ENCODE measurements at places on chromosomes 2 and 18. TPM values are rescaled to one million over a fixed set of nuclear protein-coding genes. Genes with fewer than 3 reads are reported as not detected.
A peak's percentile ranks its signal among the peaks of the same experiment; 100 is the strongest.

- DNase-seq, result no peak
Measured at GRCh38 chr18:44889111-44889510, 208.4 kb downstream of the SETBP1 start.

DNA sequence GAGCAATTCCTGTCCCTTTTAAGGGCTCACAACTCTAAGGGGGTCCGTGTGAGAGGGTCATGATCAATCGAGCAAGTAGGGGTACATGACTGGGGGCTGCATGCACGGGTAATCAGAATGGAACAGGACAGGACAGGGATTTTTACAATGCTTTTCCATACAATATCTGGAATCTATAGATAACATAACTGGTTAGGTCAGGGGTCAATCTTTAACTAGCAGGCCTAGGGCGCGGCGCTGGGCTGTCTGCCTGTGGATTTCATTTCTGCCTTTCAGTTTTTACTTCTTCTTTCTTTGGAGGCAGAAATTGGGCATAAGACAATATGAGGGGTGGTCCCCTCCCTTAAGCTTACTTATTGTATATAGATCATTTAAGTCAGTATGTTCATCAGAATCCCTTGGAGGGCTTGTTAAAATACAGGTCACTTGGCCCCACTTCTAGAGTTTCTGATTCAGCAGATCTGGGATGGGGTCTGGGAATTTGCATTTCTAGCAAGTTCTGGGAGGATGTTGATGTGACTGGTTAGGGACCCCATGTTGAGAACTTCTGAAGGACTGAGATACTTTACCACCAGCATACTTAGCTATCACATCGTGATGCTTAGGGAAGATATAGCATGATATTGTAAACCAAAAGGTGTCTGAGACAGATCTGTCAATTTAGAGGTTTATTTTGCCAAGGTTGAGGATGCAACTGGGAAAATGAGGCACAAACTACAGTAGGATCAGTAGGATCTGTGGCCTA lies 2.8 kb upstream of the INPP4A start:
- DNase-seq, result no peak

DNA sequence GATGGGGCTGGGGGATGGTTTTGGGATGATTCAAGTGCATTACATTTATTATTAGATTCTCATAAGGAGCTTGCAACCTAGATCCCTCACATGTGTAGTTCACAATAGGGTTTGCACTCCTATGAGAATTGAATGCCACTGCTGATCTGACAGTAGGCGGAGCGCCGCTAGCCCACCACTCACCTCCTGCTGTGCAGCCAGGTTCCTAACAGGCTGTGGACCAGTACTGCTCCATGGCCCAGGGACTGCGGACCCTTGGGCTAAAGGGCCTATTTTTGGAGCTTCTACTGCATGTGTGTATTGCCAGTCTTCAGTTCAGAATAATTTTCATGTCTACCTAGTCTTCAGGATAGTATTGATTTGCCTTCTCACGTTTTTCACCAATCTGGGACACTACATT lies 165.3 kb upstream of the TWIST2 start:
- no peak for DNase-seq

DNA sequence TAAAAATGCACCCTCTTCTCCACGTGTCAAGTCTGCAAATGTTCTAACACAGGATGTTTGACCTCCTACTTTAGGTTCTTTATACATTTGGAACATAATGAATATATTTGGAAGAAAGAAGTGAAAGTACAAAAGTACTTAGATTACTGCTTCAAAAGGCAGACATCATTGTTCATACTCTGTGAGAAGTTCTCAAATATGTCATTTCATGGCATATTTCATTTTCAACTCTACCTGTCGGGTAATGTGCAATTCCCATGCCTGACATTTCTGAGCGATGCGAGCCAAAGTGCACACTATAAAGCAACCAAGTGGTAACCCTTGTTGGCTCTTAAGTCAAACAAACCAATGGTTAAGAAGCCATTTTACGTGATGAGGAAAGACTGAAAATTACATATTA lies 7.0 kb downstream of the BUB1 start:
- no peak for DNase-seq

DNA sequence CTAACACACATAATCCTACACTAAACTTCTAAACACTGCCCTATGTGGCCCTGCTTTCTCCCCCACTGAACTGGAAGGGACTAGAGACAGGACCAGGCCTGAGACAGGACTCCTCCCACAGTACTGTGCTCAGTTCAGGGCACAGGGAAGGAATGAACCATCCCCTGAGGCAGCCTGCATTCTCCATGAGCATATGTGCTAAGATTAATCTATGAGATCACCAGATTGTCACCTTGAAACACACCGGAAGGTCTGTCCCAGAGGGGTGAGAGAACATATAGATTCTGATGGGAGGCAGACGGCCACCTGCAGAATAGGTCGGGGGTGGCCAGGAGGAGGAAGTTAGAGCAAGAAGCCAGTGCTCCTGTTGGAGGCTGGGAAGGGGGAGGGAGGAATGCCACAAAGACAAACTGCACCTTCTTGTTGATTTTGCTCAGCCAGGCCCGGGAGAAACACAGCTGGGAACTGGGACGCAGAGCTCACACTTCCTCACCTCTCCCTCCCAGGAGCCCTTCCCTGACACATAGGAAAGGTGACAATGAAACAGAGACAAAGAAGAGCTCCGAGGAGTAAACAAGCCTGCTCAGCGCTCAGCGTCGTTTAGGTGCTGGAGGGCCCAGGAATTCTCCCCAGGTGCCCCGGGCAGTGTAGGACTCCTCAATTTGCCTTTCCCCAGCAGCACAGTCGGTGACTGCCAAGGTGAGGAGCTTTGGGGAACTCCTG lies 52.1 kb downstream of the ZBTB7C start:
- no peak for DNase-seq

GRCh38 chr2:149741646-149742045 lies 154.1 kb upstream of the MMADHC start:
- DNase-seq, result peak; percentile 95

The CXCR1 gene
- not detected for total RNA-seq

DNA sequence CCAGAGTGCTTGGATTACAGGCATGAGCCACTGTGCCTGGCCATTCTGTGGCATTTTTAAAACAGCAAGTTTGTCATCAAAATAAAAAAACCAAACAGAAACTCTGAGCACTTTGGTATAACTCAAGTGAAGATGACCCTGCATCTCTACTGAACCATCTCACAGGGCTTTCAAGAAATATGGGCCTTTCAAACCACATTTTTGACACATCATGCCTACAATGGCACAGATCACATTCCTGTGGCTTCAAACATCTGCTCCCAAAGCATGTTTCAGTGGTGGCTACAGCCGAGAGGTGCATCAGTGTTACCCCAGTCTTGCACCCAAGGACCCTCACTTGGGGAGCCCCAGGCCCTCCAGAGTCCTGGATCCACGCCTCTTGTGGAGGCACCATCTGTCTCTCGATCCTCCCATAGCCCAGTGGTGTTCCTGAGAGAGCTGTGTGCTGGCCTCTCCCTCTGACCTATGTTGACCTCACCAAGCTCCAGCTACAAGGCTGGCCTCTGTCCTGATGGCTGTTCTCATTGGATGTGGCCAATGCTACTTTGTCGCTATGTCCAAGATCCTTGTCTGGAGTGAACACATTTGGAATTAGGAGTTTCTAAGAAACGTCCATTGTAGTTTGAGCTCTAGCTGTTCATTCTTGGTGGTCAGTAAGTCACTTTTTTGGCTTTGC lies 55.2 kb upstream of the RALBP1 start:
- DNase-seq, result no peak

The KIF1A gene
- total RNA-seq, result 1.4 TPM

The ASXL3 gene
- total RNA-seq, result 0.41 TPM

DNA sequence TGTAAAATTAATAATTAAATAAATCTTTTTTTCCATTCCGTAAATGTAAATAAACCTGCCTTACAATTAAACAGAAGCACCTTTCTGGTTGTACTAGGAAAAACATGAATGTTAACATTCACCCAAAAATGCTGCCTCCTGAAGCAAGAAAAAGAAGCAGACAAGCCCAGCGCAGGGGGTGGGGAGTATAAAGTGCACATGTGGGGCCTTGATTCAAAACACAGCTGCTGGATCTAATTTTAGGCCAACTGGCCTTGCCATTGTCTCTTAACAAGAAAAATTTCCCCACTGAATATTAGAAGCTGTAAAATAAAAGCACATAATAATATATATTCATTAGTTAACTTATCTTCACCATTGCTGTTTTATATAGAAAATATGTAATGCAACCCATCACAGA lies 28.3 kb downstream of the TCF4 start:
- DNase-seq, result no peak

DNA sequence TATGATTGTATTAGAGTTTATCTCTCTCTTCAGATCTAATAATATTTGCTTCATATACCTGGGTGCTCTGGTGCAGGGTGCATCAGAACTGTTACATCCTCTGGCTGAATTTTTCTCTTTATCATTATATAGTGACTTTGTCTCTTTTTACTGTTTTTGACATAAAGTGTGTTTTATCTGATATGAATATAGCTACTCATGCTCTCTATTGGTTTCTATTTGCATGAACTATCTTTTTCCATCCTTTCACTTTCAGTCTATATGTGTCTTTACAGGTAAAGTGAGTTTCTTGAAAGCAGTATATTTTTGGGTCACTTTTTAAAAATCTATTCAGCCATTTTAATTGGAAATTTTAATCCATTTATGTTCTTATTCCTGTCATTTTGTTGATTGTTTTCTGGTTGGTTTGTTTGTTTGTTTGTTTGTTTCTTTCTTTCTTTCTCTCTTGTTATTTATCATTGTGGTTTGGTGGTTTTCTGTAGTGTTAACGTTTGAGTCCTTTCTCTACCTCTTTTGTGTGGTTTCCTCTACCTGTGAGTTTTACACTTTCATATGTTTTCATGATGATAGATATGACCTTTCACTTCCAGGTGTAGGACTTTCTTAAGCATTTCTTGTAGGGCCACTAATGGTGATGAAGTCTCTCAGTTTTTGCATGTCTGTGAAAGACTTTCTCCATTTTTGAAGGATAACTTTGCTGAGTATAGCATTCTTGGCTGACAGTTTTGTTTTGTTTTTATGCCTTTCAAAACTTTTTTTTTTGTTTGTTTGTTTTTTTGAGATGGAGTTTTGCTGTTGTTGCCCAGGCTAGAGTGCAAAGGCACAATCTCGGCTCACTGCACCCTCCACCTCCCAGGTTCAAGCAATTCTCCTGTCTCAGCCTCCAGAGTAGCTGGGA lies 54.9 kb downstream of the CCNT2 start:
- DNase-seq, result no peak

The DSG1 gene
- total RNA-seq, result 0.02 TPM

DNA sequence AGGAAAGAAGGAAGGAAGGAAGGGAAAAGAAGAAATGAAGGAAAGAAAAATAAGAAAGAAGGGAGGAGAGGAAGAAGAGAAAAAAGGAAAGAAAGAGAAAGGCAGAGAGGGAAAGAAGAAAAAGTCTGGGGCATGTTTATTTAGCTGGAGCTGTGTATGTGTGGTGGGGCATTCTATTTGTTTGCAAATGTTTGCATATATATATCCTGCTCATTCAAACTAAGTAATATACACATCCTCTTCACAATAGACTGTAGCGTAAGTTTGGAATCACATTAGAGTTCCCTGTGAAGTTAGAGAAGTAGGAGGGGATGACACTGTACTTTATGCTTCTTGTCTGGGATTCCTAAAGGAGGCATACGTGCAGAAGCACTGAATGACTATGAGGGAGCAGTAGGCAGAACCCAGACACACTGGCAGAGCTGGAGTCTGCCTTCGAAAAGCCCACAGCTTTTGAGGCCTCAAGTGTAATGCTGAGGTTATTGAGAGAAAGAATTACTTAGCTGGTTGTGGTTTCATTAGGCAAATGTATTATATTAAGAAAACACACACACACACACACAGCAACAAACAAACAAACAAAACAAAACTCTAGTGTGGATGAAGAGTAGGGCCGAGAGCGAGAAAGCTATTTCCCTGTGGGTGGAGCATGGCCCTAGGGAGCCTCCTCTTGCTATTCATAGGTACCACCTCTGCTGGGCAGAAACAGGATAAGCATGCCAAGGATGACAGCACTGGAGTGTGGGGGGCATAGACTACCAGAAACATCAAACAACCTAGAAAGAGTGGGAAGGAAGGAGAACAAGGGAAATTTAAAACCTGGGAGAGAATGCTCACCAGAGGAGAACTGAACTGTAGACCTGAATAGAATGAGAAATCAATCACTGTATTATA lies 905.1 kb upstream of the NXPH2 start:
- no peak for DNase-seq

GRCh38 chr2:25524507-25524906 lies 148.9 kb downstream of the DTNB start:
- DNase-seq, result no peak

DNA sequence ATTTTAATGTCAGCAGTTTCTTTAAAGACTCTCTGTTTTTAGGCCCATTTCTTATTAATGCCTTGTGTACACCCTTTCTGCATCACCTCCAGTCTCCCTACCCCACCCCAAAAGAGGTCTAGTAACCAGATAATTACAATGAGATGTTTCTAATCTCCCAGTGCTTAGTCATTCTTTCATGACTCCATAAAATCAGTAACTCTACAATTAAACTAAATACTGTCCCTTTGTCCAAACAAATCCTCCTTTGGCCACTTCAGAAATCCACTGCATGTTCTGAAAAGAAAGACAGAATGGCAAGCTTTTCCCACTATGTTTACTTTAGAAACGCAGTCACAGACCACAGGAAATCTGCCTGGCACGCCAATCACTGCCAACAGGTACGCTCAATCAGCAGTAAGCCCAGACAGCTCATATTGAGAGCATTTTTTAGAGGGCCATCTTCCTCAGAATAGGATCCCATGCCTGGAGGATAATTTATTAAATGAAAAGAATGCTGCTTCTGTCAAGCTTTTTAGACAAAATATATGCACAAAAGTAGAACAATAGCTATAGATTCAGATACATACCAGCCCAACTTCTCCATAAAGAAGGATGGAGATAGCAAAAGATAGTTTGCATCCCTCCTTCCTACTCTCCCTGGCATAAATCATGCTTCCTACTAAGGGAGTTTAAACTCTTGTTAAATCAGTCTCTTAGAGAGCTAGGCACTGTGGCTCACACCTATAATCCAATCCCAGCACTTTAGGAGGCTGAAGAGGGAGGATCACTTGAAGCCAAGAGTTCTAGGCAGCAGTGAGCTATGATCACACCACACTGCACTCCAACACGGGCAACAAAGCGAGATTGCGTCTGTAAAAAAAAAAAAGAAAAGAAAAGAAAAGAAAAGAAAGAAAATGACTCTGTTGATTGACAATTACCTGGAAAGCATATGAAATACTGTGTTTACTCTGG lies 14.6 kb downstream of the CLASP1 start:
- DNase-seq, result peak; percentile 91

- DNase-seq, result no peak
Measured at GRCh38 chr2:25829828-25830227, 48.5 kb downstream of the ASXL2 start.

- no peak for DNase-seq
Measured at GRCh38 chr18:70289351-70290312, 787 bp downstream of the SOCS6 start.

- no peak for DNase-seq
Measured at GRCh38 chr2:127640082-127641072, 5.6 kb upstream of the GPR17 start.

The NT5C1B gene
- not detected for total RNA-seq

GRCh38 chr2:64524604-64525316 lies 632 bp downstream of the AFTPH start:
- DNase-seq, result peak; percentile 12

The CLEC4F gene
- total RNA-seq, result not detected

- no peak for DNase-seq
Measured at GRCh38 chr2:219681694-219682300, 54.4 kb downstream of the SLC4A3 start.

All from H4 (cell line).